Activated CD4-positive, alpha-beta T cell treated with anti-CD3 and anti-CD28 coated beads, Interleukin-2, amount 50 U/mL, for 48 hours (primary cell): ENCODE measurements at places on chromosomes 1 and 21.
A peak's percentile ranks its signal among the peaks of the same experiment; 100 is the strongest.

GRCh38 chr1:17790383-17791054 is 35.4 kb downstream of the ACTL8 start:
- DNase-seq = no peak

DNA sequence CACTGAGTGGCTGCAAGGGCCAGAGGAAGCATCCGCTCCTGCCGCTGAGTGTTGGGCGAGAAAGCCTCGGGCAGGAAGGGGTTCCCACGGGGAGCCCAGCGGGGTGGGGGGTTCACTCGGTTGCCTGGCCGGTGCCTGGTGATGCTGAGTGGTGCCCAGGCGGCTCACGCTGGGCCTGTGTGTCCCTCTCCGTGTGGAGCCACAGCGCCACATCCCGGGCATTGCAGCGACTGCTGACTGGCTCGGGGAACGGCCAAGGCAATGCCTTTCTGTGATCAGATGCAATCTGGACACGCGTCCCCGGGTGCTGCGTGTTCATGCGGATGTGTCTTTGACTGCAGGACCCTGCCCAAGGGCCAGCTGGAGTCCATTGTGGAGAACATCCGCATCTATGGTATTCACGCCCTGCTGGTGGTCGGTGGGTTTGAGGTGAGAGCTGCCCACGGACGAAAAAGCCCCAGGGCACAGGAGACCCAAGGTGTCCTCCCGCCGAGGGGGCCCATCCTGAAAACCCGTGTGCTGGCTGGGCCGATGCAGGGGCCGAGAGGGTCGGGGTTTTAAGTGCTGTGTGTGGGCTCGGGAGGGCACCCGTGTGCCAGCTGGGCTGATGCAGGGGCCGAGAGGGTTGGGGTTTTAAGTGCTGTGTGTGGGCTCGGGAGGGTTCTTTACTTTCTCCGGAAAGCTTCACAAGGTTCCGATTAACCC is 16.4 kb downstream of the CFAP410 start:
- no peak for DNase-seq

DNA sequence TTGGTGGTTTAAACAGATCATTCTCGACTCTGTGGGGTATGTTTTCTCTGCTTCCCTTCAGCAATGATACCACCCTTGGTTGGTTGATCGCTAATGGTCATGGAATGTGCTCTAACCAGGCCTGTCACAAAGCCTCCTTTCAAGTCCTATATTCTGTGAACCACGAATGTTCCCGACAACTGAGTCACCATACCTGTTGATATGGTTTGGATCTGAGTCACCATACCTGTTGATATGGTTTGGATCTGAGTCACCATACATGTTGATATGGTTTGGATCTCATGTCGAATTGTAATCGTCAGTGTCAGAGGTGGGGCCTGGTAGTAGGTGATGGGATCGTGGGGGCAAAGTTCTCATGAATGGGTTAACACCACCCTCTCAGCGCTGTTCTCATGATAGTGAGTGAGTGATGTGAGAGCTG is 10.2 kb upstream of the CAMK2N1 start:
- peak; percentile 37 for DNase-seq

DNA sequence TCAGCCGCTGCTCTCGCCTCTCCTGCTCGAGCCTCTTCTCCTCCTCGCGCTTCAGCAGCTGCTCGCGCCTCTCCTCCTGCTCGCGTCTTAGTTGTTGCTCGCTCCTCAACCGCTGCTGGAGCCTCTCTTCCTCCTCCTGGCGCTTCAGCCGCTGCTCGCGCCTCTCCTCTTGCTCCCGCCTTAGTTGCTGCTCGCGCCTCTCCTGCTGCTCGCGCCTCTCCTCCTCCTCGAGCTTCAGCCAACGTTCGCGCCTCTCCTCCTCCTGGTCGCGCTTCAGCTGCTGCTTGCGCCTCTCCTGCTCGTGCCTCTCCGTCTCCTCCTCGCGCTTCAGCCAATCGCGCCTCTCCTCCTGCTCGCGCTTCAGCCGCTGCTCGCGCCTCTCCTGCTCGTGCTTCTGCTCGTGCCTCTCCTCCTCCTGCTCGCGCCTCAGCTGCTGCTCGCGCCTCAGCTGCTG is 3.7 kb downstream of the TCHH start:
- DNase-seq = peak; percentile 40

- DNase-seq = no peak
Observed at GRCh38 chr1:213327017-213327667, 276.1 kb downstream of the RPS6KC1 start.

DNA sequence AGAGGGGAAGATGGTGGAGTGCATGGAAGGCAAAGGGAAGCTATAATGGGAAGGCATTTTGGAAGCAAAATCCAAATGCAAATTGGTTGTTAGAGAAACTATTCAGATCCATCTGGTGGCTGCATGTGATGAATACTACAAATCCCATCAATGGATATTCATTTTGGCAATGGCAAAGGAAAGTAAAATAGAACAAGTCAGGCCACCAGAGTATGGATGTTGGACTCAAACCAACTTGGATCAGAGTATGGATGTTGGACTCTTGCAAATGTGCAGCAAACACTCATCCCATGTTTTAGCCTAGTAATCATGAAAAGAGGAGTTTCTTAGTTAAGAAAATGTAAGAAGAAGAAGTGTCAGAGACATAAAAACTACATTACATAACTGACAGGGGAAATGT is 289.6 kb upstream of the DAB1 start:
- DNase-seq = no peak

- DNase-seq = no peak
Observed at GRCh38 chr1:14110040-14110439, 410.1 kb downstream of the PRDM2 start.

GRCh38 chr21:38938343-38938742 is 132.6 kb downstream of the ETS2 start:
- DNase-seq = peak; percentile 12

GRCh38 chr1:29415156-29415830 is 179.0 kb downstream of the PTPRU start:
- DNase-seq = no peak

DNA sequence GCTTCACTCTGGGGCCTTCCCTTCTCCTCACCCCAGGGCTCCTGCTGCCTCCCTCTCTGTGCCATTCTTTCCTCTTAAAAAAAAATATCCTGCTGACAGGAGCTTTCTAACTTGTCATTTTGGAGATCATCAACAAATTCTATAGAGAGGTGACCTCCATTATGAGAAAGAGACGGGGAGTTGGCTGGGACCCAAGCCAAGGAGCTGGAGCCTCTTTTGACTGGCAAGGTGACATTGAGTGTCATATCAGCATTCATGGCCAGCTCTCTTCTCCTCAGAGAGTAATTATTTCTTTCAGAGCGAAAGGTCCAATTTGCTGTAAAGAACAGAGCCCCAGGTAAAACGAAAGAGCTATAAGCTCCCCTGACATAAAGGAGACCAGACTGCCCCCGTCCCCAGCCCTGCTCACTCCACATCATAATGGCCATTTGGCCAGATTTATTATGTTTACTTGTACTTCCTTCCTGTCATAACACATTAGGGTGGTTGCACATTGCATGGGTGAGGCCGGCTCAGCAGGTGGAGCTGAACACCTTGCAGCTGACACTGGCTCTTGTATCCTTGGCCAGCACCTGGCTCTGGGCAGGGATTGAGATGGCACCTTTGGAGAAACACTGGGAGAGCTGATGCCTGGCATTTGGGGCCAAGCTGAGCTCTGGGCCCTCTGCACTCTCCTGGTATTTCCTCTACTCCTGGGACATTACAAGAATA is 404.0 kb upstream of the VAMP3 start:
- no peak for DNase-seq

- DNase-seq = peak; percentile 38
Observed at GRCh38 chr1:93715529-93716126, 34.0 kb upstream of the BCAR3 start.

GRCh38 chr1:54413295-54413694 is 7.1 kb upstream of the SSBP3 start:
- DNase-seq = peak; percentile 43

GRCh38 chr21:44695184-44695583 is 1.8 kb upstream of the KRTAP10-12 start:
- no peak for DNase-seq

DNA sequence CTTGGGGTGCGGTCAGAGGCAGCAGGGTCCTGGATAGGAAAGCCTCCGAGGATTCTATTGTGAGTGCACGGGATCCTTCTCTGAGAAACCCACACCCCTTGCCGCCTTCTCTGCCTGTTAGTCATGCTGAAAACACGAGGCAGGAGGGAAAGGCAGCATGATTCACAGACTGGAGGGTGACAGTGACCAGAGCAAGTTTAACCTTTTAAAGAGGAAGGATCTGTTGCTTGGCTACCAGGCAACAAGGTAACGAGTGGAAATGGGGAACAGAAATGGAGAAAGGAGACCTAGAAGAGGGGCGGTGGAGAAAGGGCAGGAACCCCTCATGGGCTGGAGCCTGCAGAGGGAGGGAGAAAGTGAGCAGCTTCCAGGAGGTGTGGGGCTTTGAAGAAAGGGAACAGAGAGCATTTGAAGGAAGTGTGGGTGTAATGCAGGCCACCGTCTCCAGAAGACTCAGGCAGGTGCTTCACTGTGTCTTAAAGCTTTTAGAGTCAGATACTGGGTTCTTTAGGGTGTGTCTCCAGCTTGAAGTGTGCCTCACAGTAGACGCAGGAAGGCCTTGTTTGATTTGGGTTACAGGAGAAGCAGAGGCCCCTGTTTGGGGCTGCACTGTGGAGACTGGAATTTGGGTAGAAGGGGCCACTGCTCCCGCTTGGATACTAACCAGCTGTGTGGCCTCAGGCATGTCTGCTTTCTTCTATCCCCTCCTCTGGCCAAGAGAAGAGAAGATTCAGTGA is 19.1 kb downstream of the OPTC start:
- DNase-seq = peak; percentile 41

DNA sequence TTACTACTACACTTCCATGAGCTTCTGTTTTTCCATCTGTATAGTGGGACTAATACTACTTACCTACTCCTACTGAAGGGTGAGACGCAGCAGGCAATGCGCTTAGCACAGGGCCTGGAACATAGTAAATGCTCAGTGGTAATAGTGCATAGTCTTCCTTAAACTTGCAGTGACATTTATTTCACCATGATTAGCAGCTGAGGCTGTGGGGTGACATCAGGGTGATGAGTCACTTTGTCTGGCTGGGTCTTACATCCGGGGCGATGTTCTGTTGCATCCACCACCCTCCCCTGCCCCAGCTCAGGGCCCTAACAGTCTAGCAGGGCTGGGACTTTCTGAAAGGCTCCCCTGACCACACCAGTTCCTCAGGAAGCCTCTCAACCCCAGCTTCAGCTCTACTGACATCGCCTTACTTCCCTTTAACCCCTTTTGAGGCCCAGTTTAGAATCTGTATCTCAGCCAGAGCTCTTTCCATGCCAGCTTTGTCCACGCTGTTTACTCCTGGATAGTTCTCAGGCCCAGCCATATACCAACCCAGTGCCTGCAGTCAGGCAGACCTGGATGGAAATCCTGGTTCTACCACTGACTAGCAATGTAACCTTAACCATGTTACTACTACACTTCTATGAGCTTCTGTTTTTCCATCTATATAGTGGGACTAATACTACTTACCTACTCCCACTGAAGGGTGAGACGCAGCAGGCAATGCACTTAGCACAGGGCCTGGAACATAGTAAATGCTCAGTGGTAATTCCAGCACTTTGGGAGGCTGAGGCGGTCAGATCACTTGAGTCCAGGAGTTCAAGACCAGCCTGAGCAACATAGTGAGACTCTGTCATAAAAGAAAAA is 66.3 kb downstream of the CD58 start:
- peak; percentile 82 for DNase-seq

DNA sequence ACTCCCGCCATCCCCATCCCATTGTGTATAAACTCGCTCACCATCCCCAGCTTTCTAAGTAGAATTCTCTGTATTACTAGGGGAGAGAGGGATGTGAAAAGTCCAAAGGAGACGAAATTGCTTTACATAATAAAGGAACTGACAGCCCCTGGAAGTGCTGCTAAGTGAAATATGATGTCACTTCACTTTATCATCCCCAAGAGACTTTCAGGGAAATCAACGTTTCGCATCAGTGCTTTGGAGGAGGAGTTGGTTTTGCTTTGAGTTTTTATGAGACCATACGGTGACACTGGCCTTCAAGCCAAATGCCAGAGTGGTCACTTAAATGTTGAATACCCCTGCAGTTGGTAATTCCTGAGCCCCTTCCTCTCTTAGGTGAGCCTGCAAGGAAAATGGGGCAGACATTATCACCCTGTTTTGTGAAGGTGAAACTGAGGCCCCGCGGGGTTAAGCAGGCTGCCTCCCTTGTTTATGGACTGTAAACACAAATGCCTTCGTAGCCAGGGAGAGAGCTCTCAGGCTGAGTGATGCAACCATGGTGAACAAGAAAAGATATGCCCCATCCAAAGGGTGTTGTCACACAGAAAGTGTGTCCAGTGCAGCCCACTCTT is 58.4 kb upstream of the KAZN start:
- no peak for DNase-seq

- DNase-seq = no peak
Observed at GRCh38 chr1:227791425-227792143, 23.9 kb upstream of the PRSS38 start.

DNA sequence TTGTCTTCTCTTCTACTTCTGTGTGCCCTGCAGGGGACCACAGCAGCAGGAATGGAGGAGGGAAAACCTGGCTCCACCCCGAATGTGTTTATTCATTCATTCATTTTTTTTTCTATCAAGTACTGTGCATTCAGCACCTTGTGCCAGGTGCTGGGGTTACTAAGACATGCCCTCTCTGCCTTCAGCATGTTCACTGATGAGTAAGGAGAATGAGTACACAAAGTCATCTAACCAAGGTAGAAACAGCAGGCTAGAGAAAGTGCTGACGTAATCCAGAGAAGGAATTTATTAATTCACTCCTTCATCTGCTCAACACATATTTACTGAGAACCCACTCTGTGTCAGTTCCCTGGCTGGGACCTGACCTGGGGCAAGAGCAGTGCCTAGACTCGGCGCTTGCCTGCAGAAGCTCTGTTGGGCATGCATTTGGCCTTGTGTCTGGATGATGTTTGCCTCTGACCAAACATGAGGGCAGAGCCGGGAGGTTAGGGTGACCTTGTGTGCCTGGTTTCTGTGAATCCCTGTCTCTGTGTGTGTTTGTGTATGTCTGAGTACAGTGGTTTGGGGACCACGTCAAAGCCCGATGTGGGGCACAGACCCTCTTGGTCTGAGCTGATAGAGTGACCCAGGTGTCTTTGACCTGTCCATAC is 3.3 kb upstream of the MYOG start:
- no peak for DNase-seq

- no peak for DNase-seq
Observed at GRCh38 chr1:55500601-55501000, 285.4 kb upstream of the USP24 start.

DNA sequence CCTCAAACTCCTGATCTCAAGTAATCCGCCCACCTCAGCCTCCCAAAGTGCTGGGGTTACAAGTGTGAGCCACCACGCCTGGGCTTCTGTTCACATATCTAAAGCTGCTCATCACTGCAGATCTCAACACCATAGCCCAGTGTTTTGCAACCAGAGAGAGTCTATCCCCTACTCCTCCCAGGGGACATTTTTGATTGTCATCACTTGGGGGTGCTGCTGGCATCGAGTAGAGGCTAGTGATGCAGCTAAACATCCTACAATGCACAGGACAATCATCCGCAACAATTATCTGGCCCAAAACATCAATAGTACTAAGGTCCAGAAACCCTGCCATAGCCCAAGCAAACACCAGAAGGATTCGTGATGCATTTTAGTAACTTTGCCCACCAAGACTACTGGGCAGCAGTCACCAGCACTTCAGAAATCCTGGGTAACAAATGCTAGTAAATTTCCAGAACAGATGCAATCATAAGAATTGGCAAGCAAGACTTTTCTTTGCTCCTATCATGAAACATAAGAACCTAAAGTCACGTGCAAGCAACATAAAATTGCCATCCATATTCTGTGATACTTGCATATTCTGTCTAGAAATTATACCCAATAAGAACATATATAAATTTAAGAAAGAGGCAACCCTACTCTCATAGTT is 159.2 kb downstream of the APP start:
- no peak for DNase-seq

GRCh38 chr1:192061556-192061955 is 96.7 kb upstream of the RGS18 start:
- DNase-seq = no peak

- no peak for DNase-seq
Observed at GRCh38 chr1:152049291-152050083, 12.7 kb upstream of the S100A11 start.
